ENCODE measurements at places on chromosomes 6 and 20. TPM values are rescaled to one million over a fixed set of nuclear protein-coding genes. Genes with fewer than 3 reads are reported as not detected.

TRIM10 gene
- total RNA-seq = not detected

RAB44 gene
- 0.11 TPM for total RNA-seq

ELOVL2 gene
- total RNA-seq = 0.24 TPM

SAPCD1 gene
- total RNA-seq = 13.2 TPM

HLA-C gene
- total RNA-seq = 169 TPM
